ENCODE measurements at places on chromosomes 7 and 10.

DNA sequence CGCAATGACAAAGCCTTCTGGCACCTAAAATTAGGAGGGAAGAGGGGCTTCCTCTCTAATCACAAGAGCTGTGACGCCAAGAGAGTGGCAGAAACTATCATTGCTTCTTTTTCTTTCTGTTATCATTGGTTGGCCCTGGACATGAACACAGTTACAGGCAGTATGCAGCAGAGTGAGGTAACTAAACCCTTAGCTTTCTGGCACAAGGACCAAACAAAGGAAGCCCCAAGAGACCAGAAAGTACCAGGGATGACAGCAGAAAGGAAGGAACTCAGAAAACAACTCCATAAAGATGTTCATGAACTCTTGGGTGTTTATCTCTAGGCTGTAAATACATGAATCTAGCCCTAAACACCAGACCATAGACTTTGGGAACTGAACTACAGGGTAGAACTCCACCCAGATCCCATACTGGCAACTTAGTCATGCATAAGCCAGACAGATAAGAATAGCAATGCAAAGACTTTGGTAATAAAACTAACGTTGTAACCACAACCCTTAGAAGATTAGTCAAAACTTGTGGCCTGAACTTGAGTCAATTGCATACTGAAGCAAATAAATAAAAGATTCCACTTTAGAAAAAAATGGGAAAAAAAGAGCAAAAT is 195.7 kb upstream of the PTN start:
- DNase-seq = no peak

DNA sequence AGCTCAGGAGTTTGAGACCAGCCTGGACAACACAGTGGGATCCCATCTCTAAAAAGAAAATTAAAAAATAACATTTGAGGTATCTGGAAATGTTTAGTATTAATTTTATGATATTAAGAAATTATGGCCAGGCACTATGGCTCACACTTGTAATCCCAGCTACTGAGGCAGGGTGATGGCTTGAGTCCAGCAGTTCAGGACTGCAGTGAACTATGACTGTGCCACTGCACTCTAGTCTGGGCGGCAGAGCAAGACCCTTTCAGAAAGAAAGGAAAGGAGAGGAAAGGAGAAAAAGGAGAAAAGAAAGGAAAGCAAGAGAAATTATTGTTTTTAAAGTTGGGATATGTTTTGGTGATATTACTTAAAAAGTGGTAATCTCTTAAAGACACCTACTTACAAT is 2.5 kb upstream of the CCDC186 start:
- no peak for DNase-seq

DNA sequence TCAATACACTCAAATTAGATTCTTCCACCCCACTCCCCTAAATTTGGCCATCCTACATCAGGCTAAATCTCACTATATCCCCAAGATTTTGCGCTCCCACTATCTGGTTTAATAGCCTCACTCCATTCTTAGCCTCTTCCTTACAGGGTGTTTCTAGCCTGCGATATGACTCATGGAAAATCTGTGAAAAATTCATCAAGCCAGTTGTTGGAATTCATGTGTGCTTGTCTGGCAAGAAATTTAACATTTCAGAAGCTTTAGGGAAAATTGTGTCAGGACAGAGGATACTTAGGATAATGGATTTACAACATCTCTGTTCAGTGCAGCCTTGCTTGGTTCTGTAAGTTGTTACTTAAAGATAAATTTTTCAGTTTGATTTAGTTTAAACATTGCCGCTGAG is 1249.9 kb upstream of the AUTS2 start:
- DNase-seq = no peak

DNA sequence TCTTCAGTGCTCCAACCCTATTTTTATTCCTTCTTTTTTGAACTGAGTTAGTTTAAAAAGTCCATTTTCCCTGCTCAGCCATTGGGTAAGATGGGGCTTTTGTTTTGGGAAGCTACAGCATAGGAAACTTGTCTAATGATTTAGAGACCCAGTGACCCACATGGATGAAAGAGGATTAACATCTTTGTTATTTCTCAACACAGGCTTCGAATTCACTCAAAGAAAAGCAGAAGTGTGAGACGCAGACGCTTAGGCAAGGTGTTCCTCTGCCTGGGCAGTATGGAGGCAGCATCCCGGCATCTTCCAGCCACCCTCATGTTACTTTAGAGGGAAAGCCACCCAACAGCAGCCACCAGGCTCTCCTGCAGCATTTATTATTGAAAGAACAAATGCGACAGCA is 152.0 kb downstream of the HDAC9 start:
- no peak for DNase-seq

GRCh38 chr7:2799253-2799652 is 44.9 kb downstream of the GNA12 start:
- DNase-seq = no peak

All from left hindlimb (tissue), 1 donor.